Cortex of kidney (tissue), 1 donor: ENCODE measurements at places on chromosomes 16 and 17.

DNA sequence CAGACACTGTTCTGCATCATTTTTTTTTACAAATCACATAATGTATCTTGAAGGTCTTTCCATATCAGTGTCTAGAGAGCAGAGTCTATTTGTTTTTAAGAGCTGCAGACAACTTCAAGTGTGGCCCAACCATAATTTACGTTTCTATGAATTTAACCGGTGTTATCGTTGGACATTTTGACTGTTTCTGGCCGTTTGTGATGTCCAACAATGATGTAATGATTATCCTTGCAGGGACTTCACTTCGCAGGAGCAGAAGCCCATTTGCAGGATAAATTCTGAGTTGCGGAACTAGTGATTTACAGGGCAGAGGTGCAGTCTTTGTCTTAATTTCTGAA is 26.9 kb upstream of the HLF start:
- DNase-seq, result no peak

GRCh38 chr17:57860414-57860999 is 10.7 kb upstream of the MRPS23 start:
- no peak for DNase-seq

DNA sequence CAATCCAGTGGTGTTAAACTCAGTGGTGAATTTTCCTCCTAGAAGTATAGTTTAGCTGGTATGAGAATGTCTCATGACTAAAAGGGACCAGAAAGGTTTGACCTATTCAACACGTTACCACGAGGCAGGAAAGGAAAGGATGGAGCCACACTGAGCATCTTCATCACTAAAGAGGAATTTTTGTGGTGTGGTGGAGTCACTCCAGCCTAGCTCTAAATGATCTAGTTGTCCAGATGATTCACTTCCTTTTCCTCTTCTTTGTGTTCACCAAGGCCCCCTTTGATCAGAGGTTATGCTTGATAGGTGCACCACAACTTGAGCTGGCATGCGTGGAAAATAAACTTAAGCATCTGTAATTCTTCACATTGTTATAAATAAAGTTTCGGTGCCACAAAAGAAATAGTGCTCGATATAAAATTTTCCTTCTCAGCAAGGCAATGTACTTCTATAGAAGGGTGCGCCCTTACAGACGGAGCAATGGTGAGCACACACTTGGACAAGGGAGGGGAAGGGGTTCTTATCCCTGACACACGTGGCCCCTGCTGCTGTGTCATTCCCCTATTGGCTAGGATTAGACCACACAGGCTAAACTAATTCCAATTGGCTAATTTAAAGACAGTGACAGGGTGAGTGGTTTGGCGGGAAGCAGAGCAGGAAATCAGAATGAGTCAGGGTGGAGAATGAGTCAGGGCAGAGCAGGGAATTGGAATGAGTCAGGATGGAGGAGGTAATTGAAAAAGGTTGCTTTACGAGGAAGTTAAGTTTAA is 254.6 kb downstream of the HS3ST3A1 start:
- no peak for DNase-seq

GRCh38 chr17:72922219-72922618 is 170.3 kb downstream of the SLC39A11 start:
- DNase-seq, result no peak

GRCh38 chr16:54936201-54936978 is 5.7 kb downstream of the IRX5 start:
- no peak for DNase-seq

- no peak for DNase-seq
These were observed 40.2 kb downstream of the C17orf67 start for GRCh38 chr17:56793531-56793930.

DNA sequence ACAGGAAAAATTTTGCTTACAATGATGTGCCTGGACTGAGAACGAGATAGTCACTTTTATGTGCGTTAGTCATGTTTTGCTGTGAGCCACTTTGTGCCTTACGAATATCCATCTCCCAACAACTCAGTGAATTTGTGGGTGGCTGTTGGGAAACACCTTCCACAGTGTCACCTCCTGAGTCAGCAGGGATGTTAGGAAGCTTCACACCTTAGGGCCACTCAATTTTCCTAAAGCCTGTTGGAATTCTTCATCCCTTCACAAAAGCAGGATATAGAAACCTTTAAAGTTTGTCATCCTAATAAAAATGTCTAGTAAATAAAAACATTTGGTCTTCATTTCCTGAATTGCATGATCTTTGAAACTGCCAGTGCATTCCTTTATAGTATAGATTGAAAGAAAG is 4.3 kb upstream of the KRTAP3-1 start:
- DNase-seq, result no peak

GRCh38 chr16:81558444-81559175 is 114.0 kb downstream of the CMIP start:
- no peak for DNase-seq

GRCh38 chr17:61040666-61041065 is 359.0 kb upstream of the TBX2 start:
- no peak for DNase-seq

DNA sequence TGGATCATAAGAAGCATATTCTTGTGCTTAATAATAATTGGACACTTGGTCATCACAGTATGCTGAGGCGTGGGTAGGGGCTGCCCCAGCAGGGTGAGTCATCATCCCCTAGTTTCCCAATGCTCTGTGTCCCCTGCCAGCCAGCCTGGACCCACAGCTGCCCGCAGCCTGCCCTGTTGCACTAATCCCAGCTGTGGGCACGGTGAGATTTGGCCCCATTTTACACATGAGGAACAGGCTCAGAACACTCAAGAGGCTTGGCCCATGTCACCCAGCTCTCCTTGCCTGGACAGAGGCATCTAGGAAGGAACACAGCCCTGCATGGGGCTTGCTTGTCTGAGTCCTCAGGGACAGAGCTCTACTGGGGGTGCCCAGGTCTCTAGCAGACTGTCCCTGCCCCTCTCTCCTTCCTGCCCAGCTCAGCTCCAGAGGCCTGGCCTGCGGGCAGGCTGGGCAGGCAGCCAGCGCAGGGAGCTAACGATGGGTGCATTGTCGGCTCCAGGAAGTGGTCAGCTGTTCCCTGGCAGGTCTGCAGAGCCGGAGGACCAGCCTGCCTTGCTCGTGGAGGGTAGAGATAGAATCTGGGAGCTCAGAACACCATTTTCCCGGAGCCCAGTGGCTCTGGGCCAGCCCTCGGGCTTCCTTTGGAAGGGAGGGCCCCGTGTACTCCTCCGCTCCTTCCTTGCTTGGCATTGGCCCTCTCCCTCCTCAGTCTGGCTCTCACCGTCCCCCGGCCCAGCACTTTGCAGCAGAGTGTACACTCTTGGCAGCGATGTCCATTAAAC is 189.4 kb downstream of the RAB11FIP4 start:
- DNase-seq, result no peak

DNA sequence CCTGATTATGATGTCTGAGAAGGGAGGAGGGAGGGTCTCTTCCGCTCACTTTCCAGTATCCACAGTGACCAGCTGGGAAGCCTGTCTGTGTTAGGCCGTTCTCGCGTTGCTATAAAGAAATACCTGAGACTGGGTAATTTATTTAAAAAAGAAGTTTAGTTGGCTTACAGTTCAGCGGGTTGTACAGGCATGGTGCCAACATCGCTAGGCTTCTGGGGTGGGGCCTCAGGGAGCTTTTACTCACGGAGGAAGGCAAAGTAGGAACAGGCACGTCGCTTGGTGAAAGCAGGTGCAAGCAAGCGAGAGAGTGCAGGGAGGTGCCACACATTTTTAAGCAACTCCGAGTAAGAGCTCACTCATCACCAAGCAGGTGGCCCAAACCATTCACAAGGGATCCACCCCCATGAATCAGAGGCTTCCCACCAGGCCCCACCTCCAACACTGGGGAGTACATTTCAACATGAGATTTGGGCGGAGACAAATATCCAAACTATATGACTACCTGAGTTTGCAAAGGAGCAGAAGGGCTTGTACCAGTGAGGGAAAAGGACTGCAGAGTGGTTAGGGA is 137.5 kb downstream of the CCDC182 start:
- no peak for DNase-seq

- DNase-seq, result no peak
These were observed 196.5 kb upstream of the CHMP6 start for GRCh38 chr17:80795090-80795580.

DNA sequence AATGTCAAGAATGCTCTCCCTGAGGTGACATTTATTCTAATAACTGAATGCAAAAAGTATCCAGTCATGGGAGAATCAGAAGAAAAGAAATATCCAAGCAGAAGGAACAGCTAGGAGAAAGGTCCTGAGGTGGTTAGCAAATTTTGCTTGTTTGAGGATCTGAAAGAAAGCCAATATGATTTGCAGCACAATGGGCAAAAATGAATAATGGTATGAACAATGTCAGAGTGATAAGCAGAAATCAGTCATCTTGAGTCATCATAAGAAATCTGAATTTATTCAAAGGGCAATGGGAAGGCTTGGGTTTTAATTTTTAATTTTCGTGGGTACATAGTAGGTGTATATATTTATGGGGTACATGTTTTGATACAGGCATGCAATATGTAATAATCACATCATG is 68.5 kb downstream of the BRIP1 start:
- no peak for DNase-seq
